ENCODE measurements at places on chromosomes 6 and 20. TPM values are rescaled to one million over a fixed set of nuclear protein-coding genes. Genes with fewer than 3 reads are reported as not detected.

Gene CCDC170
- 0.59 TPM for total RNA-seq

Gene SCAF8
- 18.9 TPM for total RNA-seq

DNA sequence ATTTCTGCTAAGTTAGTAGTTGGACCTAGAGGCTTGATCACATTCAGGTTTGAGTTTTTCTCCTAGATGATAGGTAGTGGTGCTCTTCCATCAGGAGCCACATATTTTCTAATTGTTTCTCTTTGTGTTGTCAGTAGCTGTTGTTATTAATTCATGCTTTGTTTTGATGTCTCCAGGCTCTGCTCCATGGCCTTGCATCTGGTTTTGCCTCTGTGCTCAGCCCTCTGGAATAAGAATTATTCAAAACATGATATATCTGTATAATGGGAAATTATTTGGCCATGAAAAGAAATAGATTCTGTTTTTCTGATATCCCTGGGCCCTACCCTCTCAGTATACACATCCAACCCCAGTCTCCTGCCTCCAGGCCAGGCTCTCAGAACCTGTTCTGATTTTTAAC is 184.8 kb downstream of the CDC5L start:
- H3K4me1 ChIP-seq, result no peaks in the 10 kb centered on the region
- no peak overlapping the region for H3K27ac ChIP-seq
- no peaks in the 10 kb centered on the region for H3K36me3 ChIP-seq
- no peaks in the 10 kb centered on the region for H3K27me3 ChIP-seq
- H3K4me3 ChIP-seq, result no peak overlapping the region

DNA sequence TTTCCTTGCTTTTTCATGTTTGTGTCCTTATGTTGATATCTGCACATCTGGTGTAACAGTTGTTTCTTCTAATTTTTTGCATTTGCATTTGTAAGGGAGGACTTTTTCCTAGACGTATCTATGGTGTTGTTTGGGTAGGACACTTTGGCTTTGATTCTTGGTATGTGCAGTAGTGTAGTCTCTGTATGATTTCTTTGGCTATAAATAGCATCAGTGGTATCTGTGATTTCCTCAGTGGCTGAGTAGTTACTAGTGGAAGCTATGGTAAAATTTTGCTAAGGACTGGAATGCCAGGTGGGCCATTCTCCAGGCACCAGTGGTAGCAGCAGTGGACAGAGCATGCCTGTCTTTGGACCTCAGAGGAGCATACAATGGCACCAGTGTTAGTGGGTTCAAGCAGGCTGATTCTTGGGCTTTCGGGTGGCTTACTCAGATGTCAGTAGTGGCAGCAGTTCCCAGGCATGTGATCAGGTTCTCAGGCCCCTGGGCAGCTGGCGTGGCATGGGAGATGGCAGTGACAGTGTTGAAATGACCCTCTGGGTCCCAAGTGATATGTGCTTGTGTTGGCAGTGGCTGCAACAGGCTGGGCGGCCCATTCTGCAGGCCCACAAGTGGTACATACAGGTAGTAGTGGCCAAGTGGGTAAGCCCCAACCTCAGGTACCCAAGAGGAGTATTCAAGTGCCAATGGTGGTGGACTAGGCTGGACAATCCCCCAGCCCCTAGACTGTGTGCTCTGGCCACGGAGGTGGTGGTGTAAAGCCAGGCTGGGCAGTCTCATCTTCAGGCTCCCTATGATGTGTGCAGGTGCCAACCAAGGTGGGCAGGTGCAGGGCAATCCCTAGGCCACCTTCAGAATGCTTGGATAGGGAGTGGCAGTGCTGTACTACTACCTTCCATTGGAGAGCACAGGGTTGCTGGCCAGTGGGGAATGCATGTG is 54.5 kb downstream of the PLCG1 start:
- peaks cover 2% of the 10 kb centered on the region for H3K36me3 ChIP-seq
- no peak overlapping the region for H3K27ac ChIP-seq
- H3K4me1 ChIP-seq, result no peaks in the 10 kb centered on the region
- no peak overlapping the region for H3K4me3 ChIP-seq

GRCh38 chr6:118804091-118804490 is 89.9 kb upstream of the ASF1A start:
- H3K4me1 ChIP-seq, result no peaks in the 10 kb centered on the region
- H3K4me3 ChIP-seq, result no peak overlapping the region
- H3K27me3 ChIP-seq, result no peaks in the 10 kb centered on the region
- no peaks in the 10 kb centered on the region for H3K36me3 ChIP-seq

GRCh38 chr6:19525673-19526072 is 311.5 kb upstream of the ID4 start:
- H3K4me3 ChIP-seq, result no peak overlapping the region
- no peak for DNase-seq
- no peak overlapping the region for H3K27ac ChIP-seq
- H3K36me3 ChIP-seq, result no peaks in the 10 kb centered on the region
- no peaks in the 10 kb centered on the region for H3K4me1 ChIP-seq

DNA sequence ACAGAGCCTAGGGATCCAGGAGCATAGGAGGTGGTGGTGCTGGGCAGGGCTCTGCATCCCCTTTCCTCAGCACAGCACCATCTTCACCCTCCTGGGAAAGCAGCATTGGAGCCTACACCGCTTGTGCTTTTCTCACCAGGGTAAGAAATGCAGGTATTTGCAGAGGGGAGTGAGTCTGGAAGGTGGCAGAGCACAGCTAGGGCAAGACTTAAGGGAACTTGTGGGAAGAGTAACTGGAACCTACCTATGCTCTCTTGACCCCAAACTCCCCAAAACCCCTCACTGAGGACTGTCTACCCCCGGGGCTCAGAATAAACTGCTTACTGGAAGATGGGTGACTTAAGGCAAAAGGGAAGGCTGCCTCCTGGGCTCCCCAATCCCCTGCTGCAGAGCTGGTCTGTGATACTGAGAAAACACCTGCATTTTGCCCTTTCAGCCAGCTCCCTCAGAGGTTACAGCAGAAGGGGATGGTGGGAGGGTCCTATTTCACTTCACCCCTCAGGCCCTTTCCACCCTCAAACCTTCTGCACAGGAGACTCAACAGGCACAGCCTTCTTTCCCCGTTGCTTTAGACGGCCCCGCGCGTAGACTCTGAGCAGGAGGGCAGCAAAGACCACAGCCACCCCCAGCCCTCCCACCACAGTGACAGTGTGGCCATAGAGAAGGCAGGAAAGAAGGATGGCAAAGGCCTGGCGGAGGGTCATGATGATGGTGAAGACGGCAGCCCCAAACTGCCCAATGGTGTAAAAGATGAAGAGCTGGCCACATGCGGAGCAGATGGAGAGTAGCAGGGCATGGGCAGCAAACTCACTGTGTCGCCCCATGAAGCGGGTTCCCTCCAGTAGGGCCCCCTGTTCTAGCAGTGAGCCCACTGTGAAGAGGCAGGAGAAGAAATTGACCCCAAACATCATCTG is 2.9 kb downstream of the SLC35B2 start:
- H3K27ac ChIP-seq, result no peak overlapping the region
- H3K4me3 ChIP-seq, result no peak overlapping the region
- no peaks in the 10 kb centered on the region for H3K27me3 ChIP-seq
- DNase-seq, result no peak
- H3K36me3 ChIP-seq, result peaks cover 7% of the 10 kb centered on the region
- peaks cover 12% of the 10 kb centered on the region for H3K4me1 ChIP-seq

DNA sequence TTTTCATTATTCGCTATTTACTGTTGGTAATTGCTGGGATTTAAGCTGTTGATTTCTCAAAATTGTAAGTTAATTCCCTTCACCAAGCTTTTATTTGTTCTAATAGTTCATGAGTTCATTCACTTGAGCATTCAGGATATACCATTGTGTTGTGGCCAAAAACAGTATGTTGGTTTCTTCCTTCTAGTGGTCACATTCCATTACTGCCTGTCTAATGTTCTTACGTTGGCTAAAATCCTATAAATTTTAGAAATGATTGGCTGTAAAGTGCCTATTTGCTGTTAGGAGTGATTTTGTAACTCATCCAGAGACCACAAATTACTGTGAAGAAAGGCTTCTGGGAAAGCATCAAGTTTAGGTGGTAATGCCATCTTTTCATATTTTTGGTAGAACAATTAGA is 76.3 kb downstream of the FARS2 start:
- H3K4me3 ChIP-seq, result no peak overlapping the region
- DNase-seq, result no peak
- H3K27ac ChIP-seq, result no peak overlapping the region
- no peaks in the 10 kb centered on the region for H3K27me3 ChIP-seq
- no peaks in the 10 kb centered on the region for H3K36me3 ChIP-seq
- no peaks in the 10 kb centered on the region for H3K4me1 ChIP-seq

DNA sequence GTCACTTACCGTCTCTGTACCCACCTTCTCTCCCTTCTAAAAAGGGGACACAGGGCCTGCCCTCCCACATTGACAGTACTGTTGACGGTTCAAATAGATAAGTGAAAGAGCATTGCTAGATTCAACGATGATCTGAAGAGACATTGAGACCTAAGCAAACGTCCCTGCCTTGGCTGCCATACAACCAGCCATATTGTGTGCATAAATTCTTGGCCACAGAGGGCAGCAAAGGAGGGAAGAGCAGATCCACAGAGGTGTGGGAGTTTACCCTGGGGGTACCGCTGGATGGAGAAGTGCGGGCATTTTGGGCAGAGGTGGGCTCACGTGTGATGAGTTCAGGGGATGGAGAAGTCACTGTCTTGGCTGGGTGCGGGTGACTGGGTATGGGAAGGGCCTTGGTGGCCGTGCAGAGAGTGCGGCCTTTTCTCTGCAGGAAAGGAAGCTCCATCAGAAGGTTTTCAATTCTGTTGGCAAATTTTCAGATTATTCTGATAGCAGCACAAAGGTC is 85.6 kb downstream of the POPDC3 start:
- no peak for DNase-seq
- H3K4me1 ChIP-seq, result no peaks in the 10 kb centered on the region
- H3K27ac ChIP-seq, result no peak overlapping the region
- no peaks in the 10 kb centered on the region for H3K36me3 ChIP-seq

DNA sequence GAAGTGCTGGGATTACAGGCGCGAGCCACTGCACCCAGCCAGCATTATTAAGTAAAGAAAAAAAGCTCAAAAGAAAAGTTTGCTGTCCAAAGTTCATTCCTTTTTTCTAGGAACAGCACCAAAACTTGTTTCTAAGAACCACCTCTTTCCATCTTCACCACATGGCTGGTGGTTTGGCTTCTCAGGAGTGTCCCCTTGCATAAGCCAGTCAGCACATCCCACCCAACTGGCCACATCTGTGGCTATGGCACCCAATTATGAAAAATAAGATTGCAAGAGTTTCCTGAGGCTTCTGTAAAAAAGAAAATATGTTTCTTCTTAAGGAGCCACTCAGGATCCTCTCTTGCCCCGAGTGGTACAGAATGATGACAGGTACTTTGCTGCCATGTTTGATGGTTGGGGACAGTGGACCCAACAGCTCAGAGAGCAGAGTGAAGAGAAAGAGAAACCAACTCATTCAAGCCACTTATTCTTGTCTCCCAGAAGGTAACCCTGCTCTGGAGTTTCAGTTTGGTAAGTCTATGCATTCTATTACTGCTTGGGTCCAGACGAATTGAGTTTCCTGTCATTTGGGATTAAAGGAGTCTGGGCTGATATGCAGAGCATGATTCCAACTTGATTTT is 65.3 kb downstream of the PSMB1 start:
- H3K27me3 ChIP-seq, result no peaks in the 10 kb centered on the region
- H3K4me3 ChIP-seq, result no peak overlapping the region
- no peak for DNase-seq
- H3K27ac ChIP-seq, result no peak overlapping the region
- H3K4me1 ChIP-seq, result no peaks in the 10 kb centered on the region

DNA sequence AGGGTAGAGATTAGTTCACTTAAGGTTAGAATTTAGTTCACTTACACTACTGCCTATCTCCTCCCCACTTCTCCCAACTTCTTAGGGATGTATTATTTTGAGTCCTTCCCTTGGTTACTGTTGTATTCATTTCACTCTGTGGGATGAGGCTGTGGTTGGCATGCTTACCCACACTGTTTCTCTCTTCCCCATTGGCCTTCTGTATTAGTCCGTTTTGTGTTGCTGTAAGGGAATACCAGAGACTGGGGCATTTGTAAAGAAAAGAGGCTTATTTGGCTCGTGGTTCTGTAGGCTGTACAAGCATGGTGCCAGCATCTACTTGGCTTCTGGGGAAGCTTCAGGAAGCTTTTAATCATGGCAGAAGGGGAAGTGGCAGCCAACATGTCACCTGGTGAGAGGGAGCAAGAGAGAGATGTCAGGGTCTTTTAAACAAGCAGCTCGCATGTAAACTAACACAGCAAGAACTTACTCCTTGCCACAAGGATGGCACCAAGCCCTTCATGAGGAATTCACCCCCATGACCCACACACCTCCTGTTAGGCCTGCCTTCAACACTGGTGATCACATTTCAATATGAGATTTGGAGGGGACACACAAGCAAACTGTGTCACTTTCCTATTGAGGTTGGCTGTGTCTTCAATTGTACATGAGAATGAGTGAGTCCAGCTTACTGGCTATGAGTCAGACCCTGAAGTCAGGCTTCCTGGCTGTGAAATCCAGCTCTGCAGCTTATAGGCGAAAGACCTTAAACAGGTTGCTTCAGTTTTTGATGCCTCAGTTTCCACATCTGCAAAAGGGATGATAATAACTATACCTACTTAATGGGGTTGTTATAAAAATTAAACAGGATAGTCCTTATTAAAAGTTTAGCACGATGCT is 53.3 kb downstream of the SYNDIG1 start:
- DNase-seq, result no peak
- no peaks in the 10 kb centered on the region for H3K36me3 ChIP-seq
- no peak overlapping the region for H3K4me3 ChIP-seq

DNA sequence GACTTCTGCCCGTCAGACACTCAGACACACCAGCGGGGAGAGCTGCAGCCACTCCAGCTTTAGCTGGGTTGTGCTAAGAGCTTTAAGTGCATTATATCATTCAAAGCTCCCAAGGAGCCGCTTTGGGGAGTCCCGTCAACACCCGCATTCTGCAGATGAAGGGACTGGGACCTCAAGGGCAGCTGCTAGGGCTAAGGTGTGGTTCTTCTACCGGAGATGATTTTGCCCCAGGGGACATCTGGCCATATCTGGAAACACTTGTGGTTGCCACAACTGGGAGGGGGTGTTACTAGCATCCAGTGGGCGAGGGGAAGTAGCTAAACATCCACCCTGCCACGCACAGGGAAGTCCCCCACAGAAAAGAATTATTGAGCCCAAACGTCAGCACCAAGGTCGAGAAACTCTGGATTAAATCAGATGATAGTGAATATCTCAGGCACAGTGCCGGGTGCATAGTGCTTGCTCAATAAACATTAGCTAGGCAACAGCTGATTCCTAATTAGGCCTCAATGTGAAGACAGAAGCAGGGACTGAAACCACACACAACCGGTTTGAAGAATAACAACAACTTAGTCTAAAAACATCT is 29.6 kb downstream of the PMEPA1 start:
- H3K4me3 ChIP-seq, result no peak overlapping the region
- no peak overlapping the region for H3K27ac ChIP-seq
- H3K27me3 ChIP-seq, result no peaks in the 10 kb centered on the region
- no peak for DNase-seq

GRCh38 chr6:83815631-83816272 is 37.4 kb upstream of the RIPPLY2 start:
- no peaks in the 10 kb centered on the region for H3K4me1 ChIP-seq
- no peaks in the 10 kb centered on the region for H3K36me3 ChIP-seq
- H3K27ac ChIP-seq, result no peak overlapping the region
